ENCODE measurements at places on chromosomes 13 and 19.

DNA sequence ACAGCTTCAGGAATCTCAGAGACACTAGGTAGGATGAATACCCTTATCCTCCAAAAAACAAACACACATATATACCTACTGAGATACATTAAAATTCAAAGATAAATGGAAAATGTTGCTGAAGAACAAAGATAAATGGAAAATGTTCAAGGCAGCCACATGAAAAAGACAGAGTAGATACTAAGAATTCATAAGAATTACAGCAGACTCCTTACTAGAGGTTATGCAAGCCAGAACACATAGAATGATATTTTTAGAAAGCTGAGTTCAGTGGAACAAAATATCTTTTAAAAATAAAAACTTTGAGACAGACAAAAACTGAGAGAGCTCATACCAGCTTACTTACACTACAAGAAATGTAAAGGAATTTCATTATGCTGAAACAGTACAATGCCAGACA, 35.6 kb downstream of the UCHL3 start:
- no peak for DNase-seq

DNA sequence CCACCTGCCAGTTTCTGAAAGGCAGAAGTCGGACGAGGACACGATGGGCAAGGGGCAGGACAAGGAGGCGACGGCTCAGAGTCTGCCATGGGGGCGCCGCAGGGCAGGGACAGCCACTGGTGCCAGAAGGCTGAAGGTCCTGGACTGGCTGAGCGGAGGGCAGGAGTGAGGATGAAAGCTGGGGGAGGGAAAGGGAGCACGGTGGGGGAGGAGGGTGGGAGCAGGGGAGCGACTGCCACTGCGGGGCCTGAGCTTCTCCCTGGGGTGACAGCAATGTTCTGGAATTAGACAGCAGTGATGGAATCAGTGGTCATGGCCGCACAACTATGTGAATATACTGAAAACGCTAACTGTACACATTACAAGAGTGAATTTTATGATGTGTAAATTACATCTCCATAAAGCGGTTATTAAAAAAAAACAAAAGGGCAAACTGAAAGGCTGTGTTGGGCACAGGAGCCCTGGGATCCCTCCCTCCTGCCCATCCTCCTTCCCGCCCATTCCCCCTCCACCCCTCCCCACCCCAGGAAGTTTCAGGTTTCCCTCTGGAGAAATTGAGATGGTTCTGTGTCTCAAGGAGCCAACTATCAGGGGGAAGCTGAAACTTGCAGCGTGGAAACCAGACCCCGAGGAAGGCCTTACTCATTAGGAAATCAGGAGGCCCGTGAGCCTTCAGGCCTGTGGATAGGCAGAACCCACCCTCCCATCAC, 15.9 kb downstream of the MLLT1 start:
- DNase-seq = no peak

DNA sequence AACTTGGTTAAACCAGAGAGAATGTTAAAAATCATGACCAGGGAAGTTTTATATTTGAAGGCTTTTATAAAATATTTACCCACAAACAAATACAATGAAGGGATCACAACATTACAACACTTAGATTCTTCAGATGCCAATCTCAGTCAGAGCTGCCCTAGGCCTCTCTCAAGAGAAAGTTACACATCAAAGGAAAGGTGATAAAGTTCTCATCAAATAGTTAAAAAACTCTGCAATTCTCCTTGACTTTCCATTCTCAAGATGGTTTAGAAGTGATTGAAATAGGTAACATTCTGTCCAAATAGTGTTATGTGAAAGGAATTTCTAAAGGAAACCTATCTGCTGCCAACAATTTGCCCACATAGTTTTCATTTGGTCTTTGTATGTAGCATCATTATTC, 1115.2 kb upstream of the MIR17HG start:
- DNase-seq = no peak

GRCh38 chr13:60152114-60152513, 11.6 kb downstream of the DIAPH3 start:
- DNase-seq = no peak
